Activated naive CD4-positive, alpha-beta T cell treated with anti-CD3 and anti-CD28 coated beads for 36 hours (primary cell): ENCODE measurements at places on chromosomes 6 and 20. TPM values are rescaled to one million over a fixed set of nuclear protein-coding genes. Genes with fewer than 3 reads are reported as not detected.
A peak's percentile ranks its signal among the peaks of the same experiment; 100 is the strongest.

DNA sequence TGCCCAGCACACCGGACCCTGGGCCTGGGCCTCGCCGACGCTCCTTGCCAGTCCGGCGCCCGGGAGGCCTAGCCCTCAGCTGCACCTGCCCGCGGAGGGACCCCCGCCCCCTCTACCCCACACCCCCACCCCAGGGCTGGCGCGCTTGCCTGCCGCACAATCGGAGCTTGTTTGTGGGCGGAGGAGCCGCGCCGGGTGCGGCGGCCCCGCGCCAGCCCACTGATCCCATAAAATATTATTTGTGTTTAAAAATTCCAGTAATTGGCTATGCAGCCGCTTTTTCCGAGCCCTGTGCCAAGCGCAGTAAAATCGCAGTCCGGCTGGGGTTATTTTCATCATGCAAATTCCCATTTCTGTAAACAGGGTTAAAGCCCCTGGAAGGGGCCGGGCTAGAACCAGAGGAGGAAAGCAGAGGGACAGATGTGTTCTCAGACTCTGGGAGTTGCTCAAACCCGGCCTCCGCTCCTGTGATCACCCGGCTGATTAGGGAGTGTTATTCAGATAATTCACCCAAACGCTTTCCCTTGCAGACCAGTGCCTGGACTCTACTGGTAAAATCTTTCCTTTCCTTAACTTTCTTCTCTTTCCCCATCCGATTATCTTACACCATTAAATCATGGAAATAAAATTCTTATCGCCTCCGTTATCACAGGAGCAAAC, 93.1 kb downstream of the NCR2 start:
- DNase-seq: no peak

Gene BANF2
- total RNA-seq: not detected

DNA sequence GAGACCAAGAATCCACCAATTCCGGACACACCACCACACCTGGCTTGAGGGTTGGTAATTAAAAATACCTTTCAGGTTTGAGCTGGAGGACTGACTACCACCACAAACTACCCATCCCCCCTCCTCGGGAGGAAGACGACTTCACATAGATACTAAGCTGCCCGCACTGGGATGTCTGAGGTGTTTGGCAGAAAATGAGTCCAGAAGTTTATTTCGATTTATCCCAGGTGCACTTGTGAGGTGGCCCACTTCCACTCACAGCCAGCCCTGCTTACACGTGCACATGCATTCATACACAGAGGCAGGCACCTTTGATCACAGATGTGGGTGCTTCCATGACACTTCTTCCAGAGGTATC, 187.1 kb downstream of the ID4 start:
- peak; percentile 18 for DNase-seq

Gene VSX1
- not detected for total RNA-seq

DNA sequence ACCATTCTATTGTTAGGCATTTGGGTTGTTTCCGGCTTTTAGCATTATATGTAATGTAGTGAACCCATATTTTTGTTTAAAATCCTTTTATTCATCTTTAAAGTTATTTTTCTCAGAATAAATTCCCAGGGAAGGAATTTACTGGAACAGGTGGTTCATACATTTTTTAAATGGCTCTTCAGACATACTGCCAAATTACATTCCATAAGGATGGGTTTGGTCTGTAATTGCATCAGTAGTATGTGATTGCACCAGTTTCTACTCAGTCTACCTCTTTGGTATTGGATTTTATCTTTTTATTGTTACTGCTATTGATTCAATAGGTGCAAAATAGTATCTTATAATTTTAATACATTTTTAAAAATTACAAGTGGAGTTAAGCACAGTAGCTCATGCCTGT, 27.2 kb downstream of the BRPF3 start:
- no peak for DNase-seq

Gene TPBG
- 0.07 TPM for total RNA-seq

Gene OR2B6
- total RNA-seq: not detected

DNA sequence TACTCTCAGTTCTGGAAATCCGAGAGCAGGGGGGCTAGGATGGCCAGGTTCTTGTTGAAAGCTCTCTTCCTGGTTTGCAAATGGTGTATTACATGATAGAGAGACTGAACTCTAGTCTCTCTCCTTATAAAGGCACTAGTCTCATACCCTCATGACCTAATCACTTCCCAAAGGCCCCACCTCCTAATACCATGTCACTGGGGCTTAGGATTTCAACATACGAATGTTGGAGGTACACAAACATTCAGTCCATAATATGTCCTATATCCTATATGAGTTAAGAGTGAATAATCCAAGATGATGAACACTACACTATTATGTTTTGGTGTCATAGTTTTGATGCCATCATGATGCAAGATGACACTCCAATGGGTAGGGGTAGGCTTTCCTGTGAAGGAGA, 20.0 kb upstream of the TXLNB start:
- no peak for DNase-seq

Gene RALGAPA2
- total RNA-seq: 13.6 TPM

Gene IYD
- total RNA-seq: not detected

DNA sequence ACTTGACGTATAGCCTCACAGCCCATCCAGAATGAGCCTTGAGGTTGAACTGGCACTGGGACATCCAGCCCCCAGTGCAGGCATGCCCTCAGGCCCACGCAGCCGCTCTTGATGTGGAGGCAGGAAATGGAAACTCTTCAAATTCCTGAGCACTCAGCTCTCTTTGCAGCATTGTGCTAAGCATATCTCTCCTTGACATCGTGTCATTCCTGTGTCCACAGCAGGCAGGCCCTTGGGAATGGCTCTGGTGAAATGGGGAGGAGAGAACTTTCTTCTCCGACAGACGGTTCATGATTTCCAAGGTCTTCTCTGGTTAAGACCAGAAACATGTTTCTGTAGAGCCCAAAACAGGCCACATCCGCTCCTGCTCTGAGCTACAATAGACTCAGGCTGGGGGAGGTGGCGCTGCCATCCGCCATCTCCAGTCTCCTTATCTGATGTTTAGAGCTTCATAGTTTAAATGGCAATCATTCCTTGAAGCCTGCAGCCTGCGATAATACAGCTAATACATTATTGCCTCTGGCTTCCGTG, 248.8 kb downstream of the CDH4 start:
- peak; percentile 45 for DNase-seq

- no peak for DNase-seq
These were observed 22.8 kb downstream of the EZR start for GRCh38 chr6:158796353-158796752.

Gene POU5F1
- total RNA-seq: 0.48 TPM

Gene CST4
- not detected for total RNA-seq

- no peak for DNase-seq
These were observed 382 bp downstream of the SFT2D1 start for GRCh38 chr6:166341977-166342348.

Gene KCNQ5
- 12.0 TPM for total RNA-seq

GRCh38 chr6:22754061-22754460, 184.7 kb downstream of the HDGFL1 start:
- no peak for DNase-seq
